ENCODE measurements at places on chromosomes 4 and X.

DNA sequence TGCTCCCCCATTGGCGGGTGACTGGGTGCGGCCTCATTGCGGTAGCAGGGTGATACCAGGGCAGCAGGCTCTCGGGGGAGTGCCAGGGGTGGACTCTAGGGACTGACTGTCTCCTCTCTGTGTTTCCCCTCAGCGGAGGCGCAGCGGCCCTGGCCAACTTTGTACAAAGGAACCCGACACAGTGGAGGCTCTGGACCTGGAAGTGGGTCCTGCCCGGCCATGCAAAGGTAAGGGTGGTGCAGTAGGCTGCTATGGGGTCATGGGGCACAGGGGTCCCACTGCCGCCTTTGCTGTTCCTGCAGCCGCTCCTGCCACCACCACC is 16.3 kb downstream of the SULT1B1 start:
- no peak for DNase-seq

GRCh38 chrX:68940601-68941000 is 111.8 kb downstream of the EFNB1 start:
- DNase-seq: no peak

- DNase-seq: no peak
Observed at GRCh38 chrX:21590012-21590776, 67.9 kb downstream of the KLHL34 start.

DNA sequence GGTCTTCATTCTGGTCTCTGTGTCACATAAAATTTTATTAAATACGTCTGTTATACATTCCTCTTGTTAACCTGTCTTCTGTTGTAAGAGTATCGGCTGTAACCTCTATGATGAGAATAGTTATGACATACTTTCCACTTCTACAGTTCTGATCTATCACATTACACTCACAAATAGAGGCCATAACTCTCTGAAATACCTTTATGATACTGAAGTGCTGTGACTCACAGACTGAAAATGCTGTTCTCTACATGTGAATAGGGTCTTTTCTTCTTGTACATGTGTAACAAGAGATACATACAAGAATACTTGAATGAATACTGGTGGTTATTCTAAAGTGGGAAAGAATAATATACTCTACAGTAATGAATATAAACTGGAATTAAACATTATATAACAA is 1047.6 kb downstream of the TECRL start:
- DNase-seq: no peak

GRCh38 chrX:112066813-112067212 is 15.8 kb downstream of the TRPC5 start:
- no peak for DNase-seq

GRCh38 chr4:109942292-109942926 is 29.7 kb downstream of the EGF start:
- no peak for DNase-seq

DNA sequence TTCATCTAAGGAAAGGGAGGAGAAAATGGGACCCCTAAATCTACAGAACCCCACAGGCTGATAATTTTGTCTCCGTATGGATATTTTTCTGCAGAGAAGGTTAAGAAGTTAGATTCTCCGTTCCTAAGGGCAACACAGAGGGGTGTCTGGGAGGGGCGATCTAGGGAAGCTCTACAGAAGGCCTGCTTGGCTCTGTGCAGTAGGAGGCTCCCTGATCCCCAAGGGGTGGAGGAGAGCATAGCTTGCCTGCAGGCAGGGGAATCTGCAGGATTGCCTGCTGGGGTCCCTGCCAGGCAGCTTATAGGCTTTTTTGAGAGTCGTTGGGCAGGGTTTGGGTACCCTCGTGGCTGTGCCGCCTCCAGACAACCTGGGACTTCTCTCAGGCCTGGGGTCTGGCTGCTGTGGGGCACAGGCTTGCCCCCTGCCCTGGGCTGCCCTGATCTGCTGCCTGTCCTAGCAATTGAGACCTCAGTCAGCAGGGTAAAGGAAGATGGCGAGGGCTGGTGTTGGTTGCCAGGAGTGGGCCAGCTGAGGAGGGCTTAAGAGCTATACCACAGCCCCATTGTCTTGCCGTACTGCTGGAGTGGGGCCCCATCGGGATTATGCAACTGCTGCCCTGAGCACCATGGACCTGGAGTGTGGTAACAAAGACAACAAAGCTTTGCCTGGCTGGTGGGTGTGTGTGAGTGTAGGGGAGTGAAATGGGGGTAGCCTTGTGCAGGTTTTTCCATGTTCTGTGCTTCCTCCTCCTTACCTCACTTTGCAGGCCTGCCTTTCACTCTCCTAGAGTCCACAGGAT is 74.1 kb downstream of the EFNB1 start:
- no peak for DNase-seq

GRCh38 chr4:122978109-122978508 is 55.7 kb upstream of the NUDT6 start:
- no peak for DNase-seq

GRCh38 chr4:145348291-145348690 is 133.4 kb upstream of the SMAD1 start:
- no peak for DNase-seq

DNA sequence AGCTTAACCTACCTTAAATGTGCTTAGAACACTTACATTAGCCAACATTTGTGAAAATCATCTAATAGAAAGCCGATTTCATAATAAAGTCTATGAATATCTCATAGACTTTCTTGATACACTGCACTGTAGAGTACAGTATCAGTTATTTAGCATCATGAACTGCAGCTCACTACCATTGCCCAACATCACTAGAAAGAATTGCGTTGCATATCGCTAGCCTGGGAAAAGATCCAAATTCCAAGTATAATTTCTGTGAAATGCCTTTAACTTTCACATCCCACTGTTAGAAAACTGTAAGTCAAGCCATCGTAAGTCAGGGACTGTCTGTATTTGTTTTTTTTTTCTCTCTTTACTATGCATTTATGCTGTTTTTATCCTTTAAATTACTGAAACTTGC is 918.6 kb upstream of the PABPC4L start:
- DNase-seq: no peak

GRCh38 chr4:68358988-68359387 is 9.1 kb upstream of the YTHDC1 start:
- DNase-seq: no peak

GRCh38 chr4:85028910-85029309 is 62.4 kb upstream of the WDFY3 start:
- DNase-seq: no peak

DNA sequence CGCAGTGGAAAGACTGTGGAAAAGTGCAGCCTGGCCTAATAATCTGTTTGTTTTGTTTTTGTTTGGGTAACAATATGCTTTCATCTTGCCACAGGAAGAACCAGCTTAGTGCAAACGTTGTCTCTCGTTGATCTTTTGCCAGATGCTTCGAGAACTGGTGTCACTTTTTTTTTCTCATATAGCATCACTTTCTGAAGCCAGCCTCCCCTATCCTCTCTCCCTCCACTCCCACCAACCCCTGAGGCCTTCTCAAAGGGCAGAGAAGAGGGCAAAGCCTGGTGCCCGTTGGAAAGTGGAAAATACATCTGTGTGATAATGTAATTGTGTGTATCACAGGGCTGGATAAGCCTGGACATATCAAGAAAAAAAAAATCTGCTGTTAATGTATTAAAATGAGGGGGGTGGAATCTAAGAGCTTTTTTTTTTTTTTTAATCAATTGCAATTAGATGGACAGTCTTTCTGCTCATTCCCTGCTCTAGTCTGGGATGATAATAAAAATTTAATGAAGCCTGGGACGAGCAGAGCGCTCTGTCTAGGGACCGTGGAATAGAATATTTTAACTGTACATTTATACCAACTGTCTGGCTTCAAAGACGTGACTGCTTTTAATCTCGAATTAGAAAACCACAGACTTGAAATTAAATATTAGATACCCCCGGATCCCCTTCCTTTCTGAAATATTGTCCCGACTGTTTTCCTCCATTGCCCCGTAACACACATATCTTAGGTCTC is 8.1 kb downstream of the POU4F2 start:
- DNase-seq: no peak

- DNase-seq: no peak
Observed at GRCh38 chrX:10615931-10616774, 4.2 kb downstream of the MID1 start.
